GM06990 (cell line): ENCODE measurements at places on chromosomes 16 and 17.

- DNase-seq: no peak
Observed at GRCh38 chr16:4679850-4680636, 13.3 kb upstream of the NUDT16L1 start.

DNA sequence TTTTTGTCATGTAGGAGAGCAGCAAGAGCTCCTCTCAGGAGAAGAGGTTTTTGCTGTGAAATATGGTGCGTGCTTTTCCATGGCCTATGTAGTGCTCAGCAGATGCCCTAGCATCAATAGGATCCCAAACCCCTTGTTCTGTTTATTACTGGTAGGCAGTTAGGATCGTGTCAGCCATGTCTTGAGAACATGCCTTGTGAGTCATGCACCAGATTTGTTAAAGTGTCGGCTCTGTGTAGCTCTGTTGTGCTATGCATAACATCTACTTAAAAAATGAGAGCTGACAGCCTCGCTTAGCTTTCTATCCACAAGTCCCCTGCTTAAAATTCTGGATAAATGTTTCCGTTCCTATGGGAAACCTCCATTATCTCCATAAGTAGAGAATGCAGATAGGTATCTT lies 4.4 kb upstream of the EIF4A3 start:
- DNase-seq: no peak

GRCh38 chr17:2172999-2173398 lies 118.1 kb downstream of the HIC1 start:
- DNase-seq: no peak

- DNase-seq: no peak
Observed at GRCh38 chr17:80860101-80860671, 131.5 kb upstream of the CHMP6 start.

DNA sequence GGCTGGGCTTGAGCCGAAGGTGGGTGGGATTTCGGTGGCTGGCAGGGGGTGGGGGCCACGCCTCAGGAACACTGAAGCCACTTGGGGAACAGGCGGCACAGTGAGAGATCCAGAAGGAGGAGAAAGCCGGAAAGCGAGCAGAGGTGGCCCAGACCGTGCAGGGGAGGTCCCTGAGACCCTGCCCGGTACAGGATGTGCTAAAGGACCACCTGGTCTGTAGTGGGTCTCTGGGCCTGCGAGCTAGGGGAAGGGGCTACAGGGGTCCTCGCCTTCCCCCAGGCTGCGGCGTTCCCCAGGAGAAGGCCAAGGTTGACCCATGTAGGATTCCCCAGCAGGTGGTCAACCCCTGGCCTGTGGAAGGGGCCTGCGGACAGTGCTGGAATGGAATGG lies at the start of gene TLE7:
Gene TLE7, minus strand, starts transcription at position 4 of the 390 bp plus-strand sequence. CDS start 8,730 bp downstream, outside the sequence.
- no peak for DNase-seq

DNA sequence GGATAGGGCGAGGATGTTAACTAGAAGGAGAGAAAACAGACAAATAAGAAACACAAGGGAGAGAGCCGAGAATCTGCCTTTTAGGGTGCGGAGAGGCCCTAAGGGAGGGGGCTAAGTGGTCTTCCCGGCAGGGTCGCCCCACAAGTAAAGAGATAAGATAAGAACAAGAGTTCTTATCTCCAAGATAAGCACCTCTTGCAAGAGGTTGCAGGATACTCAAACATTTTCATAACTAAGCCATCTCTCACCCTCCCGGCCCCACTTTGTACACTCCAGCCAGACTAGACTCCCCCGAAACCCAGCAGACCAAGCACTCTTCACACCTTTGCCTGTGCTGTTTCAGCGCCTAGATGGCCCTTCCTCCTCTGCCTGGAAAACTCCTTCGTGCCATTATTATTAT lies 14.3 kb downstream of the ZNF319 start:
- no peak for DNase-seq
